ENCODE measurements at places on chromosomes 3 and 15.

- no peak for DNase-seq
These were observed 36.3 kb downstream of the PAK2 start for GRCh38 chr3:196775938-196776337.

GRCh38 chr3:33490641-33491241 lies 50.5 kb upstream of the UBP1 start:
- DNase-seq = no peak

GRCh38 chr3:131812433-131812832 lies 222.4 kb downstream of the CPNE4 start:
- DNase-seq = no peak

GRCh38 chr3:131282379-131282778 lies 99.2 kb upstream of the NUDT16 start:
- no peak for DNase-seq

- no peak for DNase-seq
These were observed 63.2 kb upstream of the RAD18 start for GRCh38 chr3:9026320-9027045.

DNA sequence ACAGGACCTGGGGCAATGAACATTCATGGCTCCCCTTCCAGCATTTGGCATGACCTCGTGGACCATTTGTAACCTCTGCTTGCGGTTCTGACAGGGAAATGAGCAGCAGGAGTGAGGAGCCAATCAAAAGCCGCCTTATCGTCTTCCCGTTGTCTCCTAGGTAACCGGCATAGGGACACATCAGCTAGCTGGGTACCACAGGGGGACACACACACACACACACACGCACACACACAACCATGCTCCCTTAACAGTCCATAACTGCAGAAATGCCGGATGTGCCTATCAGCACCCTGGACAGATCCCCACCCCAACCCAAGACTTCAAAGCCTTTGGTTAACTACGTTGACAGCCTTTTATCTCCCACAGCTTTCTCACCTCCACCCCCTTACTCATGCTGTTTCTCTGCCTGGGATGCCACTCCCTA lies 53.4 kb upstream of the CCDC174 start:
- no peak for DNase-seq

DNA sequence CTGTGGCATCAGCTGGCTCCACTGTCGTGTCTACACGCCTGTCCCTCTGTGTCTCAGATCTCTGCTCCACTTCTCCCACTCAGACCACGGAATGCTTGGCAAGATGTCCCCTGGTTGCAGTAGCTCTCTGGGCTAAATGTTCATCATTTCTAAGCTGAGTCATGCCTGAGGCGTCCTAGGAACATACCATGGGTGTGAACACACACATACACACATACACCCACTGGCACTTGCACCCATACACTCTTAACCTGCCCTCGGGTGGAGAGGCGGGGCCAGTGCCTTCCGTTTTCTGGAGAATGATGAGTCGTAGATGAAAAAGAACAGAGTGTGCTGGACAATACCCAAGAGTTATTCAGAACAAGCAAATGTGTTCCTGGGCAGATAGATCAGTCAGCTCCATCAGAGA lies 72.4 kb downstream of the SENP2 start:
- no peak for DNase-seq

DNA sequence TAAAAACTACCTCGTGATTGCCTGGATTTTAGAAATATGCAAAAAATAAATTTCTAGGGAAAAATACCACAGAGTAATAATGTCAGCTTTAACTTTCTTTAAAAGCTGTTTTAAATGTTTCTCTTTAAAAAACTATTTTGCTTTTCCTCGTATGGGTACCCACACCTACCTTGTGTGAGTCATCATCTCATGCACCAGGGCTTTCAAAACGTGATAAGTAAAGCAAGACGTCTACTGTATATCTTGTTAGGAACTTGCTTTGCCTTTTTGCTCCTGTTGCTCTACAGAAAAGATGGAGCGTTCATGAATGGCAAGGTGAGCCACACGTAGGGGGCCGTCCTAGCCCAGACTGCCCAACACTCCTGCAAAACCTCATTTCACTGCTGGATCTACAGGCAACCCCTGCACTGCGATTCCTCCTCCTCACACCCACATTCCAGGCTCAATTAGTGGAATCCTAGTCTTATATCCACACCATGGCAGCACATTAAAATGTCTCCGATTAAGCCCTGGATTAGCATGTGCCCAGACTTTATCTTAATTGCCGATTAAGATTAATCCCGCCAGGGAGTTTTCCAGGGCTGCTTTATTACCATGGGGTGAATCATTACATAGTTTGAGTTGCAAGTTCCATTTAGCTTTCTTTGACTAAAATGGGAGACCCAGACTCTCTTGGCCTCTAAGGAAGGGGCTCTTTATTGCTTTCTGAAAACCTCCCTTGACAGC lies 293.6 kb upstream of the ICE2 start:
- DNase-seq = no peak

DNA sequence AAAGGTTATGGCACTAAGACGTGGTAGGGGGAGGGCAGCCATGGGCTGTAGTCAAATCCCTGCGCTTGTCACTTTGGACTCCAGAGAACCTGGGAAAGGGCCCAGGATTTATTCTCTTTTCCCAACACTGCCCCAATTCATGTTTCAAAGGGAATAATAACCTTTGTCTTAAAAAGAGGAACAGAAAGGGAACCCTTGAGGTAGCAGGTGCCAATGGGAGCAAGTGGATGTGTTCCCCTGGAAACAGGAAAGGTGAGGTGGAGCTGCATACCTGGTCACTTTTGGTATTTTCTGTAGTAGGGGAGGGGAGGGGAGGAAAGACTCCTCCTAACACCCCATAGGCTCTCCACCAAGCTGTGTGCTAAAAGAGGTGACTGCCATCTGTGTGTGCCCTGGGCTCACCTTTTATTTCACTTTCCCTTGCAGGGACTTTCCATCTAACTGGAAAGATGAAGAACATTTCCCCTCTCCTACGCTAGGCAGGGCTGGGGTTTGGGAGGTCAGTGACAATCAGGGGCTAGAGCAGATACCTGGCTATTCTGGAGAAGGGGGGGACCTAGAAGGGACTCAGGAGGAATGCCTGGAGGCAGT lies 6.1 kb upstream of the CHST14 start:
- DNase-seq = no peak

GRCh38 chr15:87713475-87713879 lies 543.1 kb downstream of the NTRK3 start:
- DNase-seq = no peak

DNA sequence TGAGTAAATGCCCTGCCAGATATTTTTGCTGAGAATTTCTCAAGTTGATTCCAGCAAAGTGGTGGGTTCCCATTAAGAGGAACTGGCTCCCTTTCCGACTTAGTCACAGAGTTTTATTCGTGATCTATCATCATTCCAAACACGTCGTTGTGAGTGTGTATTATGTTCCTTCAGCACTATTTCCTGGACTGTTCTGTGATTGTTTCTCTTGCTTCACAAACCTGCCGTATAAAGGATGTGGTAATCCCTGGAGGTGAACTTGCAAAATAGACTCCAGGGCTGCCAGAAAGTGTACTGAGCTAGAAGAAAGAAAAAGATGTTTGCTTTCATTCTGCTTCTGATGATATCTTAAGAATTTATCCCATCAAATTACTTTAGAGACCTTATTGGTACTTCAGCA lies 14.5 kb upstream of the CAPN3 start:
- DNase-seq = no peak

GRCh38 chr3:171953301-171954022 lies 85.9 kb upstream of the FNDC3B start:
- DNase-seq = no peak

DNA sequence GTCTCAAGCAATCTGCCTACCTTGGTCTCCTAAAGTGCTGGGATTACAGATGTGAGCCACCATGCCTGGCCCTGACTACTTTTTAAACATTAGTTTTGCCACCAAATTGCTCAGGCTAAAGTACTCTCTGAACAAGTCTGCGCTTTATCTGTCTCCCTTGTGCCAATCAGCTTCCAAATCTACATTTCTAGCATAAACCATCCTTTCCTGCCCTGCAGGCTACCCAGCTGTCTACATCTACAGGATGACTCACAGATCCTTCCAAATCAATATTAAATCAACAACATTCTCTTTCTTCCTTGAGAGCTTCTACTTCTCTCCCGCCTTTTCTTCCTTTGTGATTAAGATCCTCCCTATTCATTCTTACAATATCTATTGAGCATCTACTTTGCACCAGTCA lies 16.0 kb upstream of the ATOSA start:
- DNase-seq = no peak

DNA sequence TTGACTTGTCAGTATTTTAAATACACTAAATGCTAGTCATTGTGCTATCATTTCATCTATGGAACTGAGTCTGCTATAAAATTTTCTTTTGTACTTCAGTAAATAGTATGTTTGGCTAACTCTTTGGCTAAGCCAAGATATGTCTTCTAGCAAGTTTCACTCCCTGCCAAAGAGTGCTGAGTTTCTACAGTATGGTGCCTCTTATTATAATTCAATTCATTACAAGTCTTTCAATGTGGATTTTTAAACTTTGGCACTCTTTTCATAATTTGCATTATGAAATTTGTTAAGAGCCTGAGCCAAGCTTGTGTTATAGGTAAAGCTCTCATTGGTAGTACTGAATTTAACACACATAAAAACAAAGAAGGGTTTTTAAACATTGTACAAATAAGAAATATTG lies 24.4 kb downstream of the MORC1 start:
- no peak for DNase-seq

DNA sequence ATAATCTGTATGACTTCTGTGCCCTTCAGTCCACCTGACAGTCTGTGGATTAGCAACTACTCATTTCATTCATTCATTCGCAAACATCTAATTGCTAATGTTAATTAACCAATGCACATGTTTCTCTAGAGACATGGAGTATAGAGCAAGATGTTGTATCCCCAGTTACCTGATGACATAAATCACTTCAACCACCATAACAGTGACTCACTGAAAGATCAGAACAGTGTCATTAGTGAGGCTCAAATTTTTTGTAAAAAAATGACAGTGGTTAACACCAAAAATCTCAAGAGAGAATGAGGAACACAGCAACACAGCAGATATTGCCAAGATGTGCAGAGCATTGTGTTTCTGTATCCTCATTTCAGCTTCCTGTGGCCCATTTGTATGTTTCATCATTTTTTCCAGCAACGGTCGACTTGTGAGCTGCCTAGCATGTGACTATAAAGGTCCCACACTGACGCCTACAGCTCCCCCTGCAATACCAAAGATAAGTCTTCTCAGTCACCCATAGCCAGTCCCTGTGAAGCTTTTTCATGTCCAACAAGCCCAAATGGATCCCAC lies 3.7 kb upstream of the PLD1 start:
- no peak for DNase-seq

- no peak for DNase-seq
These were observed 134.1 kb downstream of the ISL2 start for GRCh38 chr15:76470691-76471090.

DNA sequence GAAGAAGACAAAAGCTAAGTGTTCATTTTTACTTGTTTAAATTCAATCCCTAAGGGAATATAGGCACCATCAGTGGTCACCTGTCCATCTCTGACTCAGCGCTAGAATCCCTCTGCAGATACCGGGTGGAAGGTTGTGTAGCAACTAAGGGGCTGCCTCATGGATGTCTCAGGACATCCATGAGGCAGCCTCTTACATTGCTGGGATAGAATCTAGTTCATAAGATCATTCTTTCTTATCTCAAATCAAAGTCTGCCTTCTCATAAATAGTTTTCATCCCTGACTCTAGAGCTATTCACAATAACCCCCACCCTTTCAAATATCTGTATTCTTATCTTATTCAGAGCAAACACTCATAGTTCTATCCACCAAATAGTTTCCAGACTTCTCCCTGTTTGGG lies 38.1 kb downstream of the HSPBAP1 start:
- no peak for DNase-seq

DNA sequence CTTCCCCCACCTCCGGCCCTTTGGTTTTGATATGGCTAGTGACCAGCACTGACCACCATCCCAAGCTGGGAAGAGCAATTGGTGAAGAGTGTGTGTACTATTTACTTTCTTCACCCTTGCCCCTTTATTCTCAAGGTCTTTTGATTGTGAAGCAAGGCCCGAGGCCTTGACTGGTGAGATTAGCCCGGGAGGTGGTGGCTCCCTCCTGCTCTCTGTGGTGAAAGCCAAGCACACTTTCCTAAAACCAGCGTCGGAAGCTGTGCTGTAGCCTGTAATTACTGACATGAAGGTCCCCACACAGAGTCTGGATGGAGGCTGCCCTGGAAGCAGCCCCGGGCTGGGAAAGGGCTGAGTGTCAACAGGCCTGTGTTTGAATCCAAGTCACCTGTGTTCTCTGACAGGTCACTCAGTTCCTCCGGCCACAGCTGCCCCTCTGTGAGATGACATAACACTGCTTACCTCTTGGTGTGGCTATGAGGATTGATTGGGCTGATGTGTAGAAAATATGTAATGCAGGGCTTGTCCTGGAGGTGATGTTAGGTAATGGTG lies 60.5 kb upstream of the PRR23C start:
- DNase-seq = no peak

DNA sequence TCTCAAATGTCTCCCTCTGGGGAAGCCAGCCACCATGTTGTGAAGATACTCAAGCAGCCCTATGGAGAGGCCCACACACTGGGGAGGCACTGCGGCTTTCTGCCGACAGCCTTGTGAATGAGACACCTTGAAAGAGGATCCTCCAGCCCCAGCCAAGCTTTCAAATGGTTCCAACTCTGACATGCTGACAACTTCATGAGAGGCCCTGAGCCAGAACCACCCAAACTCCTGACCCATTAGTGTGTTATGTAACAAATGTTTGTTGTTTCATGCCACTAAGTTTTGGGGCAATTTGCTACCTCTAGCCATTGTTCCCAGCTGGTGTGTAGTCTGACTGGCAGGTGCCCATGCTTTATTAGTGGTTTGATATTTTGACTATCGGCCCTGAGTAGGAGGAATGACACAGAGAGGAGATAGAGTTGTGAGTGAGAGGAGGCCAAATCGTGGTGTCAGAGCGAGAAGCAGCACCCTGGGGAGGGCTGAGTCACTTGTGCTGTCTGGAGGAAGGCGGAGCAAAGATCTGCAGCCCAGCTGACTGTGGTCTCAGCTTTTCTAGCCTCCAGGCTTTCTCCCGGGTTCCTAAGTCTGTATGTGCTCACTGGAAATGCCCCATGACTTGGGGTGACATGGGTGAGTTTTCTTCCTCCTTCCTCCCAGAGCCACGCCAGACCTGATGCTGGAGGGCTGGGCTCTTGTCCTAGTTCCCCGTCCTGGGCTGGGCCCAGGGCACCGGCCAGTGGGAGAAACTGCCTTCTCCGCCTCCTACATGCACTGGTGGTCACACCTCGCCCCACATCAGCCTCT lies 56.7 kb upstream of the BLM start:
- no peak for DNase-seq

- no peak for DNase-seq
These were observed 44.9 kb upstream of the CAPN7 start for GRCh38 chr3:15161133-15161532.
